ENCODE measurements at places on chromosomes 1 and 21. TPM values are rescaled to one million over a fixed set of nuclear protein-coding genes. Genes with fewer than 3 reads are reported as not detected.
A peak's percentile ranks its signal among the peaks of the same experiment; 100 is the strongest.

DNA sequence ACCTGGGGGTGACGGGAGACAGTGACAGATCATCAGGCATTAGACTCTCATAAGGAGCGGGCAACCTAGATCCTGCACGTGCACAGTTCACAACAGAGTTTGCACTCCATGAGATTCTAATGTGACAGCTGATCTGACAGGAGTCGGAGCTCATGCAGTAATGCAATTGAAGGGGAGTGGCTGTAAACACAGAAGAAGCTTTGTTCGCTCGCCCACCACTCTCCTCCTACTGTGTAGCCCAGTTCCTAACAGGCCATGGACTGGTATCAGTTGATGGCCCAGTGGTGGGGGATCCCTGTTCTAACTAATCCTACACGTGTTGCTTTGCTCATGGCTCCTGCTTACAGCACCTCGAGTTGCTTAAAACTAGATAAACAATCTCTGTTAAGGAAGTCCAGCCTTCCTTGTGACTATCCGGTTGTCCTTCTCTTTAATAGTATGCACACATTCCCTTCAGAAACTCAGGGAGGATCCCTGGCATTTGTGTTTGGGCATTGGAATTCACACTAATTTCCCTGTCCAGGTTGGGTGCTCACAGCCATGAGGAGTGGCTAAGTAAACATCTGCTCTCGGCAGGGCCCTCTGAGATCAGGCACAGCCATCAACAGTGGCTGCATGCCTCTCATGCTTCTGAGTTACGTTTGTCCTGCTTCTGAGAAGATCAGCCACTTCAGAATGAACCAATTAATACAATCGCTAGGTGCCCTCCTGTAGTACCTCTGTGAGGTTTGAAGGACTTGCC lies 21.1 kb upstream of the F3 start:
- DNase-seq = peak; percentile 62

Gene ABCG1
- 64.3 TPM for total RNA-seq

Gene PDE9A
- 344 TPM for total RNA-seq

GRCh38 chr1:183810121-183810520 lies 5.2 kb downstream of the RGL1 start:
- DNase-seq = peak; percentile 16

Gene PRAMEF14
- total RNA-seq = not detected

Gene FGR
- total RNA-seq = 5.3 TPM

Gene SLC6A9
- 29.9 TPM for total RNA-seq

DNA sequence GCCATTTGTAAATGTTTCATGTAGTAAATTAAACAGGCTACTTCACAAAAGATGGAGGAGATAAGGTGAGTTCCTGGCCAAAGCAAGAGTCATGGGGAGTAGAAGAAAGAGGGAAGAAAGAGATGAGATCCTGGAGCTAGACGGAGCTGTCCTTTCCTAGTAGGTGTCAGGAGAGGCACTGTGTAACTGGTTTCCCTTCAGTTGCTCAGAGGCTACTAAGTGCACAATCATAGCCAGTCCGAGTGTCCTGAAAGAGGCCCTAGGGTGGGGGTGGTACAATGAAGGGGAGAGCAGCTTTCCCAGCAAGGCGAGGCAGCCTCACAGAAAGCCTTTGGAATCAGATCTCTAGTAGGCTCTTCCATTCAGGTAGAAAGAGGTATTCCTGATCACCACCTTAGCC lies 390.9 kb downstream of the KCNH1 start:
- DNase-seq = no peak

DNA sequence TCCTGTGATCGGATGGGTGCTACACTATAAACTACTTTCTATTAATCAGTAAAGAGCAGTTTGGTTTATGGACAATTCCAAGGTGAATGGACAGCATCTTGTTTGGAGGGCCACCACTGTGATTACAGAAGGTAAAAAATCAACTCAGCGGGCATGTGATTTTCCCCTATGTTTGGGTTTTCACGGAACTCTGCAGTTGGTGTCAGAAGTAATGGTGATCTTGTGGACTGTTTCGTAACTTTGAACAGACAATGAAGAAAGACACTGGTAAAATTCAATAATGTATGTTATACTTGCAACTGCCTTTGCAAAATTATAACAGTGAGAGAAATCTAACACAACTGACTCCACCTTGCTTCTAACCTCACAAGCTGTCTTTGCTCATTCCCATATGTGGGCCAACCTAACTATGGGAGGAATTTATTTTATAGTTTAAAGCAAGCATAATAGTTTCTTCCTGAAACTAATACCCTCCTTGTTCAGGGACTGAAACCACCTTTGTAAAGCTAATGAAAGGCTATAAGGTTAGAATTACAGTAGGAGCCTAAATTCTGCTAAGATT lies 53.2 kb downstream of the TRIM33 start:
- no peak for DNase-seq

Gene SFN
- 175 TPM for total RNA-seq

Gene LCE6A
- not detected for total RNA-seq

DNA sequence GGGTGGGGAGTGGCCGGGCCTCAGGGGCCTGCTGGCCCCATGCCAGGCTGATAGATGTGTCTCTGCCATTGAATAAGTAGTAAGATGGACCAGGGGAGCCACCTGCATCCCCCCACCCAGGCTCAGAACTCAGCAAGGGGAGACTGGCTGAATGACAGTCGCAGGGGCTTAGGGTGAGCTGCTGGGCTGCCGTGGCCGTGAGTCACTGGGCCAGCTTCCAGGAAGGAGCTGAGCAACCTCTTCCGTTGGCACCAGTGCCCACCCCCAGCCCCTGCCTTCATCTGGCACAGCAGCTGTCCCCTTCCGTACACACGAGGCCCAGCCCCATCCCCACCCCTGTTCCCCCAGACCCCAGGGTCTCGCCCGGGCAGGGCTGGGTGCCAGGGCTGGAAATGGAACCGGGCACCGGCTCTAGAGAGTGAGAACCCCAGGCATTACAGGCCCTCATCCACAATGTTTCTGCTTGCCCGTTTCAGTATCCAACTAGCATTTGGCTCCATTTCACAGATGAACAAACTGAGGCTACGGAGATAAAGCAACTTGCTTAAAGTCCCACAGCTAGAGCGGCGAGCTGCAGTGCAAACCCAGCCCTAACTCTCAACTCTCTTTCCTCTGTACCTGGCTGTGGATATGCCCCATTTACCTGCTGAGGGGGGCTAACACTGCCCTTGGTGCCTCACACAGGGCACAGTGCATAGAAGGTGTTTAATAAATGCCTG lies 10.2 kb downstream of the WNT4 start:
- no peak for DNase-seq

DNA sequence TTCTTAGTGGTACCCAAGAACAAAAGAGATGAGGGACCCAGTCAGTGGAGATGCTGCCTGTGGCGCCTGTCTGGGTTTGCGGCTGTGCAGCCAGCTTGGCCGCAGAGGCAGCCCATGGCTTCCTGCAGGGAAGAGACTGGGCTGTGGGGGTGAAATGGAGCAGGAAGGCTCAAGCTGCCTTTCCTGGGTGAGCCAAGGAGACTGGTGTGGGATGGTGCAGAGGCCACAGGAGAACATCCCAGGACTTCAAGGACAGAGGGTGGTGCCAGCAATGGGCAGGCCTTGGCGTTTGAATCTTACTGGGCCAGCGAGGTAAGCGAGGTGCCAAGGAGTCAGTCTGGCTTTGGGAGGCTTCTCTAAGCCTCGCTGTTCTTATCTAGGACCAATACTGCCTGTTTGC lies 26.4 kb downstream of the KCNA10 start:
- DNase-seq = no peak

DNA sequence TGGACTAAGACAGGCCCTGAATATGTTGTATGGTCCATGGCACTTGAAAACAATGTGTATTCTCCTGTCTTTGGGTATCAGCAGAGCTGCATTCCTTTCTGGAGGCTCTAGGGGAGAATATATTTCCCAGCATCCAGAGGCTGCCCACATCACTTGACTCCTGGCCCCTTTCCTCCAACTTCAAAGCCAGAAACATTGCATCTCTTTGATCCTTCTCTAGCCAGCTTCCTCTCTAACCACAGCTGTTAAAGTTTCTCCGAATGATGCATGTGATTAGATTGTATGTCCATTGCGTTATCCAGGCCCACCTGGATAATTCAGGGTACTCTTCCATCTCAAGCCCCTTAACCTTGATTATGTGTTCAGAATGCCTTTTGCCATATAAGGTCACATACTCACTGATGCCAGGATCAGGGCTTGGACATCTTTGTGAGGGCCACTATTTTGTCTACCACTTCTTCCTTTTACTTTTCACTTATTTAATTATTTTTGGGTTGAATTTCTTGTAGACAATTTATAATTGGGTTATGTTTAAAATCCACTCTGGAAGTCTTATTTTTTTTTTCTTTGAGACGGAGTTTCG lies 5.3 kb downstream of the CHD1L start:
- DNase-seq = no peak

GRCh38 chr1:100354971-100355394 lies 2.7 kb downstream of the CDC14A start:
- DNase-seq = peak; percentile 32

- no peak for DNase-seq
Measured at GRCh38 chr21:33897098-33897497, 18.5 kb downstream of the ATP5PO start.

All from transverse colon (tissue), 4 donors.